Smooth muscle cell of trachea (primary cell): ENCODE measurements at places on chromosomes 1 and 21. TPM values are rescaled to one million over a fixed set of nuclear protein-coding genes. Genes with fewer than 3 reads are reported as not detected.

MYCL gene
- total RNA-seq = 0.15 and 1.5 TPM in 2 replicates

UMODL1 gene
- total RNA-seq = not detected in 2 replicates

HSD3B2 gene
- not detected in 2 replicates for total RNA-seq

PLCH2 gene
- under 0.01 and 0.15 TPM in 2 replicates for total RNA-seq

EBNA1BP2 gene
- total RNA-seq = 51.3 and 74.9 TPM in 2 replicates

RHD gene
- total RNA-seq = not detected in 2 replicates
